NCI-H2081 treated with DMSO at 0.1 percent for 48 hours (cell line): ENCODE measurements at places on chromosomes 7 and 10.

DNA sequence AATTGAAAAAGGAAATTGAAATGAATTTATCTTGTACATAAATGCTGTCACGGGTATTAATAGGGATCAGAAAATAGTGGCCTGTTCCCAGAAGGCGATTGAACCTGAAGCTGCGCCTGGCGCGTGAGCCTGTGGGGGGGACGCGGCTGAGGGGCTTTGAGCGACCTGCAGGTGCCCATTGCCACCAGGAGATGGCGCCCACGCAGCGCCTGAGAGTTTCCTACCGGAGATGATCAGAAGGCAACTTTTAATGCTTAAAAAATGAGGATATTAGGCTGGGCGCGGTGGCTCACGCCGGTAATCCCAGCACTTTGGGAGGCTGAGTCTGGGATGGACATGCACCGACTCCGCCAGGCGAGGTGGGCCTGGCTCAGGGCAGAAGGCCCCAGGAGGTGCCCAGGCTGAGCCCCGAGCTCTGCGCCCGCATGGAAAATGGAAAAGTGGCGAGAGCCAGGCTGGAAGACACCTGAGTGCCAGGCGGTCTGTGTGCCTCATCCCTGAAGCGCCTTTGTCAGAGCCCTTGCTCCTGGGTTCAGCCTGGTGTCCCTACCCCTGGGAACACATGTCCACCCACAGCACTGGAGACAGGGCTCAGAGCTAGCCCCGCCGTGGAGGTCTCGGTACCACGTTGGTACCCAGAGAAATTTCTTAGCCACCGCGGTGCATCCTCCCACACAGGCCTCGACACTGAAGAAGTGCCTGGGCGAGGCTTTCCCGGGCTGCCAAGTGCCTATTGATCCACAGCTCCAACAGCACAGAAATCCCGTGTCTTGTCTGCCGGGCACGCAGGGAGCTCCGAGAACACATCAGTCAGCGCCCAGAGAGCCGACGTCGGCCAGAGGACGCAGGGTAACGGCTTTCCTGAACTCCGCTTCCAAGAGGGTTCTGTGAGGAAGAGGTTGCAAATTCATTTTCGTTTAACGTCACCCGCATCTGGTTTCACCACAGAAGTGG lies 117.4 kb downstream of the INPP5A start:
- DNase-seq = no peak

DNA sequence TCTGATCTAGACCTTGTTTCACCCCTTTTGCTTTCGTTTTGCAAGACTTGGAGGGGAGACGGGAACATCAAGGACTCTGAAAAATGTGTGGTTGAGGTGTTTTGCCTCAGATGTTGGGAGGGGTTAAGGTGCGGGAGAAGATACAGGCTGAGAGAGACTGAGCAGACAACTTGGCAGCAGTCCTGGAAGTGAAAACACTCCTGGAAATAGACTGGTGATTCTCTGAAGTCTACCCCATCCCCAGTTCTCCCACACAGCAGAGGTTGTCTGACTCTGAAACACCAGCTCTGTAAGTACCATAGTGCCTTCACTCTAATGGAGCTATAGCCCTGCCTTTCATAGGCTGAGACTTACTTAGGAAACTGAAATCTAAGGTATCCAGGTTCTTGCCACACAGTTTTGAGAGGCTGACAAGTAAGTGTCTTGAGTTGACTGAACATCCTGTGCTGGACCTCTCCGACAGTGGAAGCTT lies 152.5 kb downstream of the PPP1R9A start:
- no peak for DNase-seq

GRCh38 chr7:3683546-3684539 lies 382.8 kb downstream of the SDK1 start:
- DNase-seq = no peak

DNA sequence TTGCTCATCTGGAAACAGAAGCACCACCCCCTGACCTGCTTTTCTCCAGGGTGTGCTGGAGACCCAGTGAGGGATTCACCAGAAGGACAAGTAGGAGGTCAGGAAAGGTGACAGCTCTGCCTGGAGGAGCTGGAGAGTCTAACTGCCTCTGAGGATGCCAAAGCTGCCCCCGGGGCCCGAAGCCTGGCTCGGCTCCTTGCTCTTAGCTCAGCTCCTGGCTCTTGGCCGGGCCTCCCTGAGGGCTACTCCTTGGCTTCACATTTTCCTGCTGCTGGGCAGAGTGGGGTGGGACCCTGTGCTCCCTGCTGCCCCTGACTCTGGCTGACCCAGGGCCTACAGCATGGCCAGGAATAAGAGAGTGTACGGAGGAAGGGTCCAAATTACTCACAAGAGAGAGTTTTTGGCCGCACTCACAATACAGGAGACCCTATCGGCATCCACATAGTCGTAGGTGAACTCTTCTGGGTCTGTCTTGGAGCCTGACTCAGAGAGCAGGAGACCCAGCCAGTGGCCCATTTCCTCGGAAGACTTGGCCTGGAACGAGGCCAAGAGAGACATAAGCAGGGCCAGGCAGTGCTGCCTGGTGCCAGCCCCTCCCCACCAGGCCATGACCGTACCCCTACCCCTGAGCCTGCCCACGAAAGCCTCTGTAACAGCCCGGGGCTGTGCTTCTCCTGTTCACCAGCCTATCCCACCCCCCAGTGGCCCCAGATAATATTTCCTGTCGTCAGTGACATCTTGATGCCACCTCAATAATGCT lies 63.1 kb downstream of the VWA2 start:
- no peak for DNase-seq

DNA sequence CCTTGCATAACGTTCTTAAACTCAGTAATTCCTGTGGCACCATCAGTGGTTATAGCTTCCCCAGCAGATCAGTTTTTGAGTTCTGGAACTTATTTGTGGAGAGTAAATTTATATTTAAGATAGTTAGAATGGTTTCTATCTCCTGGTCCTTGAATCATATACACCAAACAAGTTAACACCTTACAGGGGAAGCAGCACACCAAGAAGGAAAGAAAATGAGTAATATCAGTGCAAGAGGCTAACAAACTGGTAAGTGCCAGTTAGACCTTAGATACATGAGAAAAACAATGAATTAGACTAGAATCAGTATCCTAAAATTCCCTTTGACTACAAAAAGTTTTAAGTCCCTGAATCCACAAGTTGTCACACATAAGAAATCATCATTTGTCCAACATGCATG lies 54.2 kb downstream of the ABI1 start:
- DNase-seq = no peak

DNA sequence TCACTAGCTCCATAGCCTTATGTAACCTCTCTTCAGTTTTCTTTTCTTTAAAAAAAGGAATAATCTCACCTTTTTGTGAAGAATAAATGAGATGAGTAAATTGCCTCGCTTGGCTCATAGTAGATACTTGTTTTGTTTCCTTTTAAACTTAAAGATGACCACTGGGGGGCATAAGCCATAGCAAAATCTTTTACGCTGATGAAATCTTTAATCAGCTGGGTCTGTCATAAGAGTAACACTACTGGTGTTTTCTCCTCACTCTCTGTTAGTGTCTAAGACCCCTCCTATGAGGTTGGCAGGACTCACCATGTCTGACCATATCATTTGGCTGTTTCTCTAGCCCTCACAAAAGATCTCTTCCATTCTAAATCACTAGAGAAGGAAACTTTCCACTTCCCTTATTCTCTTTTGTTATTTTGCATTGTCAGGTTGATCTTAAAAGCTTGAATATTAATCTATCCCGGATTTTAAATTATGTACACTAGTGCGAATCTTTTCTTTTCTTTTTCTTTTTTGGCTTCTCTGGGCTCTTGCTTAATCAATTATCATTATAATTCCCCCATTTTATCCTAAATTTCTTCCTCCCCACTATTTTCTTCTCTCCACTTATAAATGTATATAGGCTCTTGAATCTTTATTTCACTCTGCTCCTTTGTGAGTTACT lies 12.5 kb downstream of the STAG3 start:
- DNase-seq = no peak

DNA sequence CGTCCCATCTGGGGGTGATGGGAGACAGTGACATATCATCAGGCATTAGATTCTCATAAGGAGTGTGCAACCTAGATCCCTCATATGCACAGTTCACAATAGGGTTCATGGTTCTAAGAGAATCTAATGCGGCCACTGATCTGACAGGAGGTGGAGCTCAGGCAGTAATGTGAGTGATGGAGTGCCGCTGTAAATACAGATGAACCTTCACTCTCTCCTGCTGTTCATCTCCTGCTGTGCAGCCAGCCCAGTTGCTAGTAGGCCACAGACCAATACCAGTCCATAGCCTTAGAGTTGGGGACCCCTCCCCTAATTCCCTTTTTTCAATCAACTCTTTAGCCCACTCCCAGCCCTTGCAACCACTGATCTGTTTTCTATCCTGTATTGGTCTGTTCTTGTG lies 581.1 kb upstream of the AUTS2 start:
- no peak for DNase-seq

DNA sequence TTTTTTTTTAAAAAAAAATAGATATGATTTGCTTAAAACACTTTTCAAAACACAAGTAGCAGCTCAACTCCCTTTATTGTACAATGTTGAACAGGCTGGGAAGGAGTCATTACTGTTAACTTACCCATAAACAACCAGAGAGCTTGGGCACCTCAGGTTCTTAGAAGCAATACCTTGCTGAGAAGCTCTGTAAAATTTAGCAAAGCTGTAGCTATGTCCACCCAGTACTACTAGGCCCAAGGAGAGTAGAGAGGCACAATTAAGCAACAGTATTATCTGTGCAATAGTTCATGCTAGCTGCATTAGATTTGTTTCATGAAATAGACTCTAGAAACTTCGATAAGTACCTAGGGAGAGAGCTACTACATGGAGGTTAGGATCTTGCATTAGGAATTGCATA lies 32.0 kb downstream of the SEMA3A start:
- DNase-seq = no peak

DNA sequence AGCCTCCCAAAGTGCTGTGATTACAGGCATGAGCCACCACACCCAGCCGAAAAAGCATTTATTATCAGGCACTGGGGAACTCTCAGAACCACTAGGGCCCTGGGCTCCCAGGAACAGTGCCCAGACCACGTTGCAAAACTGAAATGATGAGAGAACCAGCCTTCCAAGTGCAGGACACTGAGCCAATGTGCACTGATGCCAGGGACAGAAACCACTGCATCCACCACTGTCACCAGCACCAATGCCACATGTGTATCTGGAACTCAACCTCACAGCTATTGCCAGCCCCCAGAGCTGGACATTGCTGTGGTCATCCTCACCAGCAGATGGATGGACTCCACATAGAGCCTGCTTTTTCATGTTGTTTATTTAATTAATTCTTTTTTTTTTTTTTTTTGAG lies 28.2 kb upstream of the TPST1 start:
- no peak for DNase-seq

DNA sequence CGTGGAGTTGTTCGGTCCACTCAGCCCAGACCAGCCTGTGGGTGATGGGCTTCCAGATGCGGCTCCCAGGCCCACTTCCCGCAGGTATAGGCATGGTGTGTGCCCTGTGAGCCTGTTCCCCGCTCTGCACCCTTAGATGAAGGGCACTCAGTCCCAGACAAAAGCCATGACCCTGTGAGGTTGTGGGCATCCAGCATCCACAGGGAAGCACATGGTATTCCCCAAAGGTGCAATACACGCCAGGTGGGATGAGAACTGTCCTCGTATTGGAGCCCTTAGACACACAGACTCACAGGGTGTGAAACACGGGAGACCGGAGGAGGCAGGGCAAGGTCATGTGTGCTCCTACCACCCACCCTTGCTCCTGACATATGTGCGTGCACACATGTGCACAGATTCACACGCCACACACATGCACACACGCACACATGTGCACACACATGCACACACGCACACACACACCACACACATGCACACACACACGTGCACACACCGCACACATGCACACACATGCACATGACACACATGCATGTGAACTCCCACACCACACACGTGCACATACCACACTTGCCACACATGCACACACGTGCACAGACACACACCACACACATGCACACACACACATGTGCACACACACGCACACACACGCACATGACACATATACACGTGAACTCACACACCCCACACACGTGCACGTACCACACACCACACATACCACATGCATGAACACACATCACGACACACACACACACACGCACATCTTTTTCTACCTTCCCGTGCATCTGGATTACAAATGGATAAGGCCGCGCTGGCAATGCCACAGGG lies 319.4 kb downstream of the WDR37 start:
- DNase-seq = no peak

- no peak for DNase-seq
These were observed 407 bp downstream of the ELN start for GRCh38 chr7:74028321-74028838.

- DNase-seq = no peak
These were observed 3.2 kb downstream of the CYP26A1 start for GRCh38 chr10:93076871-93077270.

DNA sequence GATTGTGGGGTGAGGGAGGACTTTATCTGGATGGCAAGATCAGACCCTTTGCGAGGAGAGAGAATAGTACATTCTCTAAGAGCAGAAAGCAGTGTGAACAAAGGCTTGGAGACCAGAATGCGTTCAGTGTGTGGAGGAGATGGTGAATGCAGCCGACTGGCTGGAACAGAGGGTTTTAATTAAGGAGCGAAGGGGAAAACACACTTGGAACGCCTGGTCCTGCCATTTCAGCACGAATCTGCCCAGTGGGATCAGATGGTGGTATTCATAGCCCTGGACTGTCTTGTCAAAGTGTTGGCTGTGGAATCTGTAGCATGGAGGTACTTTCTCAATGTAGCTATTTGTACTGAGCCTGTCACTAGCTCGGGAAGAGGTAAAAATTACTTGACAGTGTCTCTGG lies 260.9 kb downstream of the SLC25A13 start:
- no peak for DNase-seq

DNA sequence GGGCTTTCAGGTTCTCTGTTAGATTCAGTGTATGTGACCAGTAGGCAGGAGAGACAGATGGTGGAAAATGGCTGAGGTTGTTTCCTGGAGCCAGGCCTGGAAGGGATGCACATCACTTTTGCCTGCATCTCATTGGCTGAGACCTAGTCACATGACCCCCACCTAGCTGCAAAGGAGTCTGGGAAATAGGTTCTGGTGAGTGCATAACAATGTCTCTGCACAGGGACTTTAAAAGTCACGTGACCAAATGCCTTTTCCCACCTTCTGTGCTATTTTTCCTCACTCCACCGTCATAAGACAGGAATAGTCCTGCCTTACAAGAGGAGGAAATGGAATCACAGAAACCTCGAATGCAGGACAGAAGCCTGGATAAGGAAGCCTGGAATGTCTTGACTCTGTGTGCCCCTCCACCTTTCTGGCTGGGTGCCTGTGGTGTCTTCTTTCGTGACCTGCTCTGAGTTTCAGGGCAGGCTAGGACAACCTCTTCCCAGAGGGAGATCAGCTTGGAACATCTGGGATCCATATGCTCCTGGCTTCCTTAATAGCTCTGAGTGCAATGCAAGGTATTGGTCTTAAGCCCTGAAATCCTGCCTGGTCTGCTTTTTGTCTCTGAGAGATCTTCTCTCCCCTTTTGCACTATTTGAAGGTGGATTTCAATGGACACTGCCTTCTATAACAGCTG lies 139.9 kb upstream of the ZNF438 start:
- no peak for DNase-seq

- no peak for DNase-seq
These were observed 21.3 kb downstream of the CCDC3 start for GRCh38 chr10:12980102-12980661.
